Activated CD4-positive, alpha-beta T cell treated with anti-CD3 and anti-CD28 coated beads, Interleukin-2, amount 10 ng/mL, durations not matched to agents 7 days and 5 days (primary cell): ENCODE measurements at places on chromosomes 3 and 15. TPM values are rescaled to one million over a fixed set of nuclear protein-coding genes. Genes with fewer than 3 reads are reported as not detected.

DNA sequence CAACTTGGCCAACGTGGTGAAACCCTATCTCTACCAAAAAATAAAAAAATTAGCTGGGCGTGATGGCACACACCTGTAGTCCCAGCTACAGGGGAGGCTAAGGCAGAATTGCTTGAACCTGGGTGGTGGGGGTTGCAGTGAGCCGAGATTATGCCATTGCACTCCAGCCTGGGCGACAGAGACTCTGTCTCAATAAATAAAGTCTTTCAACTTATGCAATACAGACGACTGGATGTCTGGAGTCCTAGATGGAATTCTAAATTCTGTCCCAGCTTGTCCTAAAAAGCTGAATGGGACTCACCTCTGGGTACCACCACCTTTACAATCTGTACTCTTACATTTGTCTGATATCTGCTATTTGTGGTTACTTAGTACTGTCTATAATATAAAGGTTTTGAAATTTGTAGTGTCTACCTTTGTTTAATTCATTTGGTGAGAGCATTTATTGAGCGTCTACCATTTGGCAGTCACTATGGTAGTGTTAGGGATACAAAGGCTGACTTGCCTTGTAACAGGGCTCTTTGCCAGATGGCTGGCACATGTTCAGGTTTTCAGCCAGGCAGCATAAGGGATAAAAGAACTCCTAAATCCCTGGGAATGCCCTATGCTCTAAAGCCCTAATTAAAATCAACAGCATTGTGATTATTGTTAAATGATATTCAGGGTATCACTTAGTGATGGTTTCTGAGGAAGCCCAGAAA lies 7.2 kb upstream of the ZNF609 start:
- DNase-seq, result no peak

DNA sequence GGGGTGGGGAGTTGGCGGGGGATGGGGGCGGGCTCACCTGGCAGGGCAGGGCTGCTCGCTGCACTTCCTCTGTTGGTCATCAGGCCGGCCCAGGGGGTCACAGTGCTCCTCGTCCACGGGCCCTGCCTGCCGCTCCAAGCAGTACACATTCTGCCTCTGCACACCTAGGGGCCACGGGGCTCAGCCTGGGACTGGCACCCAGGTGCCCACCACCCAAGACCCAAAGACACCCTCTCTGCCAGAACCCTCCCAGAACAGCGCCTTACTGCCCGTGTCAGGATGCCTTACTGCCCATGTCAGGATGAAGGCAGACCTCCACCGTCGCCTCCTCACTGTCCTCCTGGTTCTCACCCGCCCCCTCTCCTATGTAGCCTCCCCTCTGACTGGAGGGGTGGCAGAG lies 43.2 kb downstream of the ADAMTS7 start:
- no peak for DNase-seq

DNA sequence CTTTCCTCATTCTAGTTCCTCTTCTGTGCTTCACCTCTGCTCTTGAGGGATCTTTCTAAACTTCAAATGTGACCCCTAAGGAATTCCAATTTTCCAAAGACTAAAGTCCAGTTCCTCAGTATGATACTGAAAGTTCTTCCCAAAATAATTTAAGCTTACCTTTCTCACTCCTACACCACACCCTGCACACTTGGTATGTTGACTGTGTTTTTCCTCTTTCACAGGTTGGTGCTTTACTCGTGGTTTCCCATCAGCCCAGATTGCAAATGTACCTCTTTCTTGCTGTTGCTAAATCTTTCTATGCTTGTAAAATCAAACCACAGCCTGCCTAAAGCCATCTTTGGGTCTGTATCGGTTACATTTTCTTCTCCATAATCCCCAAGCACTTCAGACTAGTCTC lies 30.5 kb upstream of the CLDN16 start:
- no peak for DNase-seq

Gene ACTC1
- not detected for total RNA-seq

DNA sequence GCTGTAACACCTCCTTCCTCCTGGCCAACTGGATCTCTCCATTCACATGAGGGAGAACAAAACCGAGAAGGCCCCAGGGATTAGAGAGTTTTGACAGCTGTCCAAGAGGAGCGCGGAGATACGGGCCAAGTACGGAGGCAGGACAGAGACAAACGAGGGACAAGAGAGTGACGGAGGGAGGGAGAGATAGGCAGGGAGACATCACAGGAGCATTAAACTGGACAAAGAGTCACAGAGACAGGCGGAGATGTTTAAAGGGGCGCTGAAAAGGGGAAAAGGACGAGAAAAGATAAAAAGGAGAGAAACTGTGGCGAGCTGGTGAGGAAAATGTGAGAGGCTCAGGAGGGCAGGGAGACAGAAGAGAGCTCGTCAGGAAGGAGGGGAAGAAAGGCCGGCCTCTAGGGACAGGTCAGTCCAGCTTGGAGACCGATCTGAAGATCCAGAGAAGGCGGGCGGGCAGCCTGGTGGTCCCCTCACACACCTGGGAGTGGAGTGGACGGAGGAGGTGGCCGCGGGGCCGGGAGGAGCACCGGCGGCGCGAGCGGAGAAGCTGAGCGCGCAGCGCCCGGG lies 40.5 kb upstream of the ROPN1 start:
- DNase-seq, result no peak
